ENCODE measurements at places on chromosomes 16 and 17. TPM values are rescaled to one million over a fixed set of nuclear protein-coding genes. Genes with fewer than 3 reads are reported as not detected.

Gene TPPP3
- 1.1 TPM for total RNA-seq

Gene LRRC37A
- 4.2 TPM for total RNA-seq

Gene MRC2
- total RNA-seq, result 226 TPM

Gene PRKCB
- not detected for total RNA-seq

Gene CCDC144A
- total RNA-seq, result 18.2 TPM

Gene OR1A1
- not detected for total RNA-seq

Gene MAPT
- total RNA-seq, result 0.29 TPM

Gene MAF
- 1.7 TPM for total RNA-seq

Gene CD300A
- total RNA-seq, result not detected

Gene CRISPLD2
- 127 TPM for total RNA-seq

Gene BIRC5
- 4.6 TPM for total RNA-seq

Gene ZNF213
- total RNA-seq, result 8.3 TPM

Gene ZNF830
- total RNA-seq, result 13.1 TPM

Gene CD300LG
- total RNA-seq, result not detected

Gene SSTR5
- total RNA-seq, result not detected

Gene PRSS53
- 0.88 TPM for total RNA-seq

Gene GLP2R
- 0.66 TPM for total RNA-seq

Gene KCNJ2
- total RNA-seq, result 2.9 TPM

Gene TPSG1
- total RNA-seq, result not detected

Gene MYOCD
- total RNA-seq, result 4.7 TPM

Gene TVP23B
- total RNA-seq, result 64.7 TPM

Gene ARMC7
- 3.7 TPM for total RNA-seq

Gene PDF
- total RNA-seq, result 15.1 TPM

Gene GABARAP
- total RNA-seq, result 548 TPM

Gene TSNAXIP1
- total RNA-seq, result 1.0 TPM

Gene MPV17L
- 0.72 TPM for total RNA-seq

Gene NPIPA8
- not detected for total RNA-seq

Gene CASKIN1
- total RNA-seq, result 0.22 TPM

Gene TBC1D16
- total RNA-seq, result 46.0 TPM

Gene RUNDC1
- total RNA-seq, result 12.0 TPM

Gene CA5A
- total RNA-seq, result not detected

Gene TMED6
- total RNA-seq, result not detected

Gene CLEC3A
- total RNA-seq, result not detected

Gene MYCBPAP
- 0.44 TPM for total RNA-seq

Gene FAM222B
- total RNA-seq, result 9.6 TPM

Gene CLDN7
- total RNA-seq, result 2.6 TPM

Gene YBX2
- total RNA-seq, result not detected

Gene ST6GALNAC2
- total RNA-seq, result 1.3 TPM

Gene PTGES3L
- total RNA-seq, result 1.9 TPM
